ENCODE measurements at places on chromosomes 6 and 20.

- no peak for DNase-seq
Measured at GRCh38 chr6:33324125-33324524, 6.6 kb upstream of the ZBTB22 start.

- DNase-seq = no peak
Measured at GRCh38 chr6:14353798-14354197, 236.2 kb downstream of the CD83 start.

GRCh38 chr6:6804843-6805615, 216.5 kb downstream of the LY86 start:
- no peak for DNase-seq

GRCh38 chr6:130432838-130433237, 67.0 kb downstream of the TMEM200A start:
- DNase-seq = no peak

DNA sequence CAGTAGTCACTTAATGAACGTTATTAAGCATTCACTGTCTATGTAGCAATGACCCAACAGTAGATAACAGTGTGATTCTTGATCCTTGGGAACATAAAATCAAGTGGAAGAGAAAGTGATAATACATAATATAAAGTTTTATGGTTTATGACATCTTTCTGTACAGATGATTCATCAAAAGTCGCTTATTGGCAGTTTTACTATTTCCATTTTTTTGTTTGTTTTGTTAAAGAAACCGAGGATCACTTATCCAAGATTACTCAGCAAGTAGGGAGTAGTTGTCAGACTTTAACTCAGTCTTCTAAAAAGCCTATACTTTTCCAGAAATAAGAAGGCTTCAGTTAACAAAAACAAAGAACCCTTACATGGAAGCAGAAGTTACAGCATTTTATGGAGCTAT, 260.8 kb downstream of the ZFAND3 start:
- DNase-seq = no peak

GRCh38 chr20:53611449-53611894, 17.8 kb upstream of the ZNF217 start:
- no peak for DNase-seq

DNA sequence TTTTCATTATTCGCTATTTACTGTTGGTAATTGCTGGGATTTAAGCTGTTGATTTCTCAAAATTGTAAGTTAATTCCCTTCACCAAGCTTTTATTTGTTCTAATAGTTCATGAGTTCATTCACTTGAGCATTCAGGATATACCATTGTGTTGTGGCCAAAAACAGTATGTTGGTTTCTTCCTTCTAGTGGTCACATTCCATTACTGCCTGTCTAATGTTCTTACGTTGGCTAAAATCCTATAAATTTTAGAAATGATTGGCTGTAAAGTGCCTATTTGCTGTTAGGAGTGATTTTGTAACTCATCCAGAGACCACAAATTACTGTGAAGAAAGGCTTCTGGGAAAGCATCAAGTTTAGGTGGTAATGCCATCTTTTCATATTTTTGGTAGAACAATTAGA, 76.3 kb downstream of the FARS2 start:
- DNase-seq = no peak

- DNase-seq = no peak
Measured at GRCh38 chr6:155373276-155373675, 59.0 kb upstream of the TFB1M start.

DNA sequence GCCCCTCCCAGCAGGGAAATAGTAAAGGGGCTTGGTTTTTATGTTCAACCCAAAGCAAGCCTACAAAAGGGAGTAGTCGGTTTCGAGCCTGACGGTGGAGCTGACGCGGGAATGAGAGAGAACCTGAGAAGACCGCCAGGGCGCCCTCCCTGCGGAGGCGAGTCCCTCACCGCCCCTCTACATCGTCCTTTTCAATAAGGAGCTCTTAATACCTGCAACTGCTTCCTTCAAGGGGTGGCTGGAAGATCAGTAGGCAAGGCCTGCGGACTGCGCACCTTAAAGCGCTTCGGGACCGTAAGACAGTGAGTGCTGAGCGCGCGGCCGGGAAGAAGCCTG, 709 bp upstream of the ZNF76 start:
- DNase-seq = no peak

DNA sequence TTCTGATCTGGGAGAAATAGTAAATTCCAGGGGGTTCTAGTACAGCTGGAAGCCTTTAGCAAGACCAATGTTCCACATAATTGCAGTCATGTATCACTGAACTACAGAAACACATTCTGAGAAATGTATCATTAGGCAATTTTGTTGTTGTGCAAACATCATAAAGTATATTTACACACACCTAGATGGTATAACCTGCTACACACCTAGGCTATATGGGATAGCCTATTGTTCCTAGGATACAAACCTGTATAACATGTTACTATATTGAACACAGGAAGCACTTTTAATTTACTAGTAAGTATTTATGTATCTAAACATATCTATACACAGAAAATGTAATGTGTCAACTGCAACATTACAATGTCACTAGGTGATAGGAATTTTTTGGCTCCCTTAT, 525.9 kb upstream of the NRSN1 start:
- DNase-seq = no peak

GRCh38 chr6:65449926-65450325, 257.1 kb downstream of the EYS start:
- DNase-seq = no peak

- no peak for DNase-seq
Measured at GRCh38 chr6:84779380-84779779, 15.0 kb upstream of the TBX18 start.

DNA sequence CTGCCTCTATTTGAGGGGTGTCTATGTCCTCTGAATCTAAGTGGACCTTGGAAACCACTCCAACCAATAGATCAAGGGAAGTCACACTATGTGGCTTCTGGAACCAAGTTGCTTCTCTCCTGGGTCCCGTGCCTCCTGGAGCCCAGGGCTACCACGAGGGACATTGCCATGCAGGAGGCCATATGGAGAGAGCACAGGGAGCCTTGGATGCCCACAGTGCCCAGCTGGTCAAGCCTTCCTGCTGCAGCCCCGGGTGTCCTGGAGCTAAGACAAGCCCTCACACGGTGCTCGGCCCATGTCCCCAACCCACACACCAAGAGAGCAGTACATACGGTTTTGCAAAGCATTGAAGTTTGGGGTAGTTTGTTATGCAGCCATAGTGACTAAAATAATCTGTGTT, 231.6 kb downstream of the SYNDIG1 start:
- no peak for DNase-seq

GRCh38 chr6:3911614-3912336, 62.6 kb downstream of the FAM50B start:
- DNase-seq = no peak

- no peak for DNase-seq
Measured at GRCh38 chr20:37190354-37191112, 11.2 kb upstream of the MROH8 start.

- peak; percentile 43 for DNase-seq
Measured at GRCh38 chr6:100116411-100117194, 122.6 kb upstream of the MCHR2 start.

- DNase-seq = peak; percentile 71
Measured at GRCh38 chr6:34246563-34247391, 2.0 kb downstream of the SMIM29 start.

DNA sequence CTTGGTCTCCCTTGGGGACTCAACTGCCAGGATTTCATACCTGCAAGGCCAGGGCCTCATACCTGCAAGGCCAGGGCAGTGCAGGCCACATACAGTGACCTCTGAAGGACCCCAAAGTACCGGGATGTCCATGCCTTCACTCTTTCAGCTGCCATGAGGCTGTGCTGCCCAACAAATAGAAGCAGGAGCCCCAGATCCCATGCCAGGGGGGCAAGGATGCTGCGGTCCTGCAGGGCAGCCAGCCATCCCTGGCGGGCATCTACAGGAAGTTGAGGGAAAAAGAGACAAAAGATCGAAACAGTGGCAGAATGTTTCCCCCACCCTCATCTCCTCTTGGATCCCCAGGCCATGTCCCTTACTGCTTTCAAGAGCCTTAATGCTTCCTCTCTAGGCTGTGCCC, 799 bp downstream of the NRM start:
- DNase-seq = no peak

DNA sequence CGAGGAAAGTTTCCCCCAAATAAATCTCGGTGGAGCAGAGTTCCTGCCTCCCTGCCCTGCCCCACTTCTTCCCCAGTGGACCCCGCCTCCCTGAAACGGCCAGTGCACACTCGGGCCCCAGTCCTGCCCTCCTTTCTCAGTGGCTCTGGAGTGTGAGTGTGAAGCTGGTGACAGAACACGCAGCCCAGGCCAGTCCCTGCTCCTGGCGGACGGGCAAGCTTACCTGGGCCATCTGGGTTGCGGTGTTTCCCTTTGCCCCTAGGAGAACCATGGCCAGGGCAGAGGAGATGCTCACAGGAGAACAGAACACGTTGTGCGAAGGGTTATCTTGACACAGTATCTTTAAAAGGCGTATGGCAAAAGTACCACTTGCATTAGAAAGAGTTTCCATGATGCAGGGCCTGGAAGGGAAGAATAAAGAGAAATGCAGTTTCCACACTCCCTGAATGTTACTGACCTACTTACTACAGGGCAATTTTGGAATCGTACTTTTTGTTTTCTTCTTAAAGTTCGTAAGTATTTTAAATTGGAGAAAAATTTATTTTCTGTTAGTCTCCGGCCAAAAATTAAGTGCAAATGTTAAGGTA, 2.8 kb downstream of the SERPINB9 start:
- no peak for DNase-seq
